NCI-H1417 treated with DMSO at 0.1 percent for 48 hours (cell line): ENCODE measurements at places on chromosomes 6 and 20.

DNA sequence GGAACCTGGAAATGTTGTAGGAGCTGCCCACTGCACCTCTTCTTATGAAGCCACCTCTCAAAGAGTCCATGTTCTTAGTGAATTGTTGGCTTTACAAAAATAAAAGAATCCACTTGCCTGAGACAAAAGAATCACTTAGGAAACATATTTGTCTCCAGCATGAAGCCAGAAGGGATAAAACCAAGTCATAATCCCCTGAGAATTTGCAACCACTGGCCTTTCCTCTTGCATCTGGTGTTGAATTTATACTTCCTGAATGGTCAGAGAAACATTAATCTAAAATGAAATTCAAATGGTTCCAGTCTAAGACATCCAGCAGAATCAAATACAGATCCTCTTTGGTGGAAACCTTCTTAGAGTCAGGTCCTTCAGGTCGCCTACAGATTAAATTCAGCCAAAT is 192.5 kb upstream of the ECI2 start:
- DNase-seq = no peak

DNA sequence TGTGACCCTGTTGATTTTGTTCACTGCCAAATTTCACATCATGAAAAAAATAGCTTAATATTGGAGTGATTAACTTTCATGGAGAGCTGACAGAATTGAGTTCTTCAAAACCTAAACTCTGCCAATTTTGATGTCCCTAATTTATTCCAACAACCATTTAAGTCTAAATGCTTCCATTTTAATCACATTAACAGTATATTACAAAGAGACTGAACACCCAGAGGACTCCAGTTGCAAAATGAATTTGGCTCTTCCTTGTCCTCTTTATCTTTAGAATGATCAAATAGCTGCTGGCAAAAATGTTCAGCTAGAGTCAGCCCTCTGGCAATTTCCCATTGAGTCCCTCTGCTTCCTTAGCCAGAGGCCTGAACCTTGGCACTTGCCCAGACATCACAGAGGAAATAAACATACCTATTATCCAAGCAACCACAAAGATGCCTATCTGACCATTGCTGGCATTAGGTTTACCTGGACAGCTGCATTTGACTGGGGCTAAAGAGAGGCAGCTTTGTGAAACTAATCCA is 299.0 kb upstream of the STXBP5 start:
- no peak for DNase-seq

GRCh38 chr20:4052139-4052480 is 36.8 kb upstream of the RNF24 start:
- DNase-seq = no peak

- no peak for DNase-seq
These were observed 1.1 kb upstream of the GDAP1L1 start for GRCh38 chr20:44245977-44246376.

GRCh38 chr6:105872249-105872648 is 213.9 kb upstream of the PRDM1 start:
- no peak for DNase-seq
